Renal cortical epithelial cell (primary cell): ENCODE measurements at places on chromosomes 13 and 19.

DNA sequence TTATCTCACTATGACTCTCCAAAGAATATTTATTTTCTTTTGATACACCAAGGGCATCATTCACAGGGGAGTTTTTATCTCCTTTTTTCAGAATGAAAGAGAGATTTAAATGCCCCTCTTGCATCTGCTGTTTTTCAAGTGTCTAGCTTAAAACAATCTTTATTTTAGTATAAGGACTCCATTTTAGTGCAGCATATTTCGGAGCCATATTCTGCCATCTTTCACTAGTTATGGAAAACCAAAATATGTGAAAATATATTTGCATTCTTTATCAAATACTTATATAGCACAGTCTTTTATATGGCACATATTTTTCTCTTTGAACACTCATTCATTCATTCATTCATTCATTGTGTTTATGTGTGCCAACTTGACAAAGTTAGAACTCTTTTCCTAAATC, 1130.2 kb downstream of the SLITRK5 start:
- DNase-seq: no peak

GRCh38 chr13:30147015-30147414, 160.3 kb downstream of the KATNAL1 start:
- DNase-seq: no peak

- DNase-seq: peak; percentile 30
Measured at GRCh38 chr13:108902405-108903155, 273.2 kb downstream of the MYO16 start.

DNA sequence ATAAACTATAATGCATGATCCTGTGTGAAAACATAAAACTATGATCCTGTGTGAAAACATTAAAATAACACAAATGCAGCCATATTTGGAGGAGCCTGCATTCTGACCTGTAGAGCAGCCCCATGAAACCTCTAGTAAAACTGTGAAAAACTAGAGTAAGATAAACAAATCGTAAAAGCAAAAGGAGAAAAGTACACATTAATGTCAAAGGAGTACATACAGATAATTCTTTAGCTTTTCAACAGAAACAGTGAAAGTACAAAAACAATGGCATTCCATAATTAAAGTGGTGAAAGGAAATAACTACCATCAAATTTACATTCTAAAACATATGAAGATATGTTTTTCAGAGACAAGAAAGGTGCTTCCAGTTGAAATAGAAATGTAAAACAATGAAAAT, 1267.2 kb downstream of the SLITRK1 start:
- no peak for DNase-seq

DNA sequence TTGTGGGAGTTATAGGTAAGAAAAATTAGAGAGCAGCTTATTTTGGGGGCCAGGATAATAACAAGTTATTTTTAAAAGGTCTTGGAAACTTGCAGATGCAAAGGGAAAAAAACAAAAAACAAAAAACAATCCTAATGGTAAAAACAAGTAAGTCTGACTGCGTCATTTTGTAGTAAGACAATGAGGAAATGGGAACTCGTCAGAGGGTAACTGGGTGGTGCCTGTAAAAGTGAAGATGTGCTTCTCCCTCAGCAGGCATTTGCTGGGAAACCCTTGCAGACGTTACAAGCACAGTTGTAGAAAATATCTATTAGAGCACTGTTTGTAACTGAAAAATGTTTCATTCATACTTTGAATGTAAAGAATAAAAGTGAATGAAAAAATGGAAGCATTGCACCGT, 2.2 kb upstream of the TNFSF13B start:
- no peak for DNase-seq

DNA sequence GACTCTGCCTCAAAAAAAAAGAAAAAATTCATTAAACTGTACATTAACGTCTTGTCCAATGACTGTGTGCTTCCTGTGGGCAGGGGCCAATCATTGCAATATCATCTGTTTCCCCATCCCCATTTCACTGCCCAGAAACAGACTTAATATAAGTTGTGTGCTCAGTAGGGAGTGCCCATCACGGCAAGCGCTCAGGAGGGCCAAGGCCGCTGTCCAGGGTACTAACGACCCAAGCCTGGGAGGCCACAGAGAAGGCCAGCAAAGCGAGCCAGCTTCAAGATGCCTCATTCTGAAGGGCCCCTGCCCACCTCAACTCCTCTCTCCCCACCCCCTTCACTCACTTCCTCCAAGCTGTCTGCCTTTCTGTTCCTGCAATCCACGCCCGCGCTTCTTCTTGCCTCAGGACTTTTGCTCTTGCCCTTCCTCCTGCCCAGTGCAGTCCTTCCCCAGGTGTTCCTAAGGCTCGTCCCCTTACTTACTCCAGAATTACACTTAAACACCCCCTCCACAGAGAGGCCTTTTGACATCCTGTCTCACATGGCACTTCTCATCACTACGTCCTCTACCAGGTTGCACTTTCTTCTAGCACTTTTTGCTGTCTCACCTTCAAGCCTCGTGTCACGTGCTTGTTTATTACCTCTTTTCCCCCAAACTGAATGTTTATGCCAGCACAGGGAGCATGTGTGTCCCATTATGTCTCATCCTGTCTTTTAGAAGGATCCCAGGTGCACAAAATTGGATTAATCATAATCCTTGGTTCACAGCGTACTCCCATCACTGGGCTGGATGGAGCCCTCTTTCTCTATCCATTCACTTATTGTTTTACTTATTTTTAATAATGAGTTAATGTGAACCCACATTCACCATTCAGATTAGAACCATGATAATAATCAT, 11.3 kb upstream of the POU2F2 start:
- peak; percentile 10 for DNase-seq

- DNase-seq: peak; percentile 44
Measured at GRCh38 chr13:77305266-77305665, 21.6 kb downstream of the MYCBP2 start.

DNA sequence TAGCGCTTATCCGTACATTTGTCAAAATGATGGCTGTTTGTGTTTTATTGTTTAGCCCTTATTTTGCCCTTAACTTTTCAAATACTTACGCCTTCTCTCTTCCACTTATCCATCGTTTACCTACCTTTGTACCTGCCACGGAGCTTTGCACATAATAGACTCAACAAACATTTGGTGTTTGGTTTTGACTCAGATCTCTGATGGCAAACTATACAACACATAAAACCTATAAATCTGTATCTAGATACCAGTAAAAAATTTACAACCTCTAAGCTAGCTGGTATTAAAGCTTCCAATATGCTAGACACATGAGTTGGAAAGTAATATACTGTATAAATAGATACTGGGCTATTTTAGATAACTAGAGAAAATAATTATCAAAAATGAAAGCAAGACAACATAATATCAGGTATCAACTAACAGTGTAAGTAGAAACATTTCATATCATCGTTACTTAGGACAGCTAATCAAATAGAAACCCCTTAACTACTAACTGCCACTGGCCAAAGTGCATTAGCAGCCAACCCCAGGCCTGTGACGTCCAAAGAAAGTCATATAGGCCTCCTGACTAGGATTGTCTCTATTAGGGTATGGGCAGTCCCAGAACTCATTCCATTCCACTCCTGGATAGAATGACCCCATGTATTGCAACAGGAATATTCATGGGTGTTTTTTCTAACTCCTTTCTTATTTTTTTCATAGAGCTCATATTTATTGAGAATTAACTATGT, 53.8 kb downstream of the KCTD12 start:
- DNase-seq: no peak

- DNase-seq: peak; percentile 55
Measured at GRCh38 chr19:28443361-28443760, 769.6 kb downstream of the UQCRFS1 start.

DNA sequence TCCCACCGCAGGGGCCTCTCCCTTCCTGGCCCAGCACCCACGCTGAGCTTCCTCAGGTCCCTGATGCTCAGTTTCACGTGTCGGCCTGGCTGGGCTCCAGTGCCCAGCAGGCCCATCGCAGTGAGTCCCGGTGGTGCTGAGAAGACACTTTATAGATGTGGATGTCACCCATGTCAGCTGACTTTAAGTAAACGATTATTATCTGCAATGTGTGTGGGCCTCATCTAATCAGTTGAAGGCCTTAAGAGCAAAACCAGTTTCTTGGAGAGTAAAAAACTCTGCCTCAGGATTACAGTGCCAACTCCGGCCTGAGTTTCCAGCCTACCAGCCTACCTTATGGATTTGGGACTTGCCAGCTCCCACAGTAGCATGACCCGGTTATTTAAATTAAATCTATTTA, 17.3 kb upstream of the SMIM17 start:
- no peak for DNase-seq

DNA sequence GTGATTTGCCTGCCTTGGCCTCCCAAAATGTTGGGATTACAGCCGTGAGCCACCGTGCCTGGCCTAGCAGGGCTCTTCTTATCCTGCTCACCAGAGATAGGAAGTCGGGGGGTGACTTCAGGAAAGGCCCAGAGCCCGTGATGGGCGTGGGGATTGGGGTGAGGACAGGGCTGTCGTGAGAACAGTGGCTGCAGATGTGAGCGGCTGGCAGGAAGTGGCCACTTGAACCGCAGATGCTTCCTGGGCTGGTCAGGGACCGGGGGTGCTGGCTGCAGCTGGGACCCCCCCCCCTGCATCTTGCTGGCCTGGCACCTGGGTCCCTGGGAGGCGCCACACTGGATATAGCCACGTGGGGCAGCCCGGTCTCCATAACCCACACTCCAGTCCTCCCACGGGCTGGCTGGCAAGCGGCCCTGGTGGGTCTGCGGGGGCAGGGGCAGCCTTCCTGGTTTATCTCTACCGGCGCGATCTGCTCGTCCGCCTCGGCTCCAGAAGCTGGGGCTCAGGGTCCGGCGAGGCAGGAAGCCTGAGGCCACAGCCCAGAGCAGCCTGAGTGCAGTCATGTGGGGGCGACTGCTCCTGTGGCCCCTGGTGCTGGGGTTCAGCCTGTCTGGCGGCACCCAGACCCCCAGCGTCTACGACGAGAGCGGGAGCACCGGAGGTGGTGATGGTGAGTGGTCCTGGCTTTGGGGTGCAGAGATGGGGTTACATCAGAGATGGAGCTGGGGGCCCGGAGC, at the start of gene F2RL3:
F2RL3 (plus strand) TSS at position 371 of the 737 bp plus-strand sequence; CDS start at position 562, 191 bp downstream.
- DNase-seq: no peak

GRCh38 chr13:25110956-25111584, 15.1 kb downstream of the PABPC3 start:
- DNase-seq: peak; percentile 71

DNA sequence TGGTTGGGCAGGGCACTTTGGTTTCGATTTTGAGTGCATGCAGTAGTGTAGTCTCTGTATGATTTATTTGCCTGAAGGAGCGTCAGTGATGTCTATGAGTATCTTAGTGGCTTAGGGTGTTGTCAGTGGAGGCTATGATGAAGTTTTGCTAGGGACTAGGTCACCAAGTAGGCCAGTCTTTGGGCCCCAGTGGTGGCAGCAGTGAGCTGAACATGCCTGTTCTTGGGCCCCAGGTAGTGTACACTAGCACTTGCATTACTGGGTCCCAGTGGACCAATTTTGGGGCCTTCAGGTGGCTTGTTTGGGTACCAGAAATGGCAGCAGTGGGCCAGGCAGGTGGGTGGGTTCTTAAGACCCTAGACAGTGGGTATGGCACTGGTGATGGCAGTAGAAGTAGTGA, 598.7 kb upstream of the SPRY2 start:
- DNase-seq: no peak

DNA sequence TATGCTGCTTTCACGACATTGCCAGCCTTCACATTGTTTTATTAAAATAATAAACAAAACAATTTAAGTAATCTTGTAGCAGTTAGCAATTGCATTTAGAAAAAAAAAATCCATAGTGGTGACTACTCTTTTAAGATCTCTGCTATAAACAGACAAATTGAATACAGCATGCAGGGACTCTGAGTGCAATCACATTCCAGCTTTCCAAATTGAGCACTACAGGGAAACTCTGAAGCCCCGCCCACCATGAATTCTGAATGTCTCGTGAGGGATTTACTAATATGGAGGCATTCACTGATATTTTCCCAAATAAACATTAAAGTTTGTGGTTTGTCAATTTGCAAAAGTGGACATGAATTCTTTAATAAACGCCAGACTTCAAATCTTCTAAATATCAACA, 698.8 kb downstream of the LIG4 start:
- no peak for DNase-seq

- DNase-seq: peak; percentile 21
Measured at GRCh38 chr13:98909016-98909415, 68.8 kb downstream of the DOCK9 start.

GRCh38 chr19:54552913-54553310, 20.7 kb upstream of the LILRA2 start:
- no peak for DNase-seq

- DNase-seq: no peak
Measured at GRCh38 chr13:20230913-20231838, 943 bp downstream of the GJB6 start.

DNA sequence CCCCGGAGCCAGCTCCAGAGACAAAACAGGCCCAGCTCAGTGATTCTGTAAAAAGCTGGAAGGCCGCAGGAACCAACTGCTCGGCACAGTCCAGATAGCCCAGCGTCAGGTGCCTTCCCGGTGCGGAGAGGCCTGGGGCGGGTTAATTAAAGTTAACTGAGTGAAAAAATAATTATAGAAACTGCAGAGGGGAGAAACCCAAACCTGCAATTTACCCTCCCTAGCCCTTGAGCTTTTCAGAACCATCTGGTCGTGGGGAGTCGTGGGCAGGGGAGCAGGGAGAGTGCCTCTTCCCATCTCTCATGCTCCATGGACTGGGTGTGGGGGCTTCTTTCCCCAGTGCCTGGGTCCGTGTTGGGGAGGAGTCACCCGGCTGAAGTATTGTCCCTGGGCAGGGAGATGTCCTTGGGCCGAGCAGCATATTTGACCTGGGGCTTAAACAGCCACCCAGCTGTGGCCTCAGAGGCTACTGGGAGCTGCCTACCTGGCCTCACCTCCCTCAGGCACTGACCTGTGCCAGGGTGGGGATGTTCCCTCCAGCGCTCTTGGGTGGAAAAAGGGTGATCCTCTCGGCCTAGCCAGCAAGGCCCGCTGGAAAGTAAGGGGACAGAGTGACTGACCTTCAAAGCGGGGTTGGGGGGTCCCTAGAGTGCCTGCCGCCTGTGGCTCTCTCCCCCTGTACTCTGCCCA, 65.9 kb downstream of the CHST8 start:
- DNase-seq: no peak

DNA sequence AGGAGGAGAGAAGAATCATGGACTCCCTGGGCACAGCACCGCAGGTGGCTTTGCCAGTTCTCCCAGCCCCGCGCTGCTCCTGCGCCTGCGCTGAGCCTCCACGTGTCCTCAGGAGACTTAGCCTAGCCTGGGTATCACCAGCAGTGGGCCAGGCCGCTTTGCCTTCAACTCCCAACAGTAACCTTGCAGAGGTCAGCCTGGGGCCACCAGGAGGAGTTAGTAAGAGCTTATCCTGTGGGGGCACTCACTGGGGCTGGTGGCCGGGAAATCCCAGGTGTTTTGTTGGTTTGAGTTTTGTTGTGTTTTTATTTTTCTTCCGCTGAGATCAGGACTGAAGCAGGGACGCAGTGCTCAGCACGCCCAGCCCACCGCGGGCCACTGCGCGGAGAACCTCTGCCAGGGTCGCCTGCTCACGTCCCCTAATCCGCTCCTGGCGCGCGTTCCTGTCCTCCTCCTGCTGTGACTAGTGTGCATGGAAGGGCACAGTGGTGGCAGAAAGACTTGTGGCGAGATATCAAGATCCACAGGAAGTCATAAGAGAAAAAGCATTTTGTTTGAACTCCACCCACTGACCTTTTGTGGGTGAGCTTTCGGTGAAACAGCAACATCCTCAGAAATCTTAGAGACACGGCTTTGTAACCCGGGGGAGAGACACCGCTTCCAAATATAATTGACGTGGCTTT, 207.4 kb upstream of the RFC3 start:
- DNase-seq: peak; percentile 53

GRCh38 chr13:81551036-81551435, 1210.1 kb upstream of the SPRY2 start:
- no peak for DNase-seq

GRCh38 chr19:45630463-45630862, 8.7 kb downstream of the EML2 start:
- peak; percentile 96 for DNase-seq
